Fibroblast of lung (primary cell): ENCODE measurements at places on chromosomes 4 and X. TPM values are rescaled to one million over a fixed set of nuclear protein-coding genes. Genes with fewer than 3 reads are reported as not detected.
A peak's percentile ranks its signal among the peaks of the same experiment; 100 is the strongest.

DNA sequence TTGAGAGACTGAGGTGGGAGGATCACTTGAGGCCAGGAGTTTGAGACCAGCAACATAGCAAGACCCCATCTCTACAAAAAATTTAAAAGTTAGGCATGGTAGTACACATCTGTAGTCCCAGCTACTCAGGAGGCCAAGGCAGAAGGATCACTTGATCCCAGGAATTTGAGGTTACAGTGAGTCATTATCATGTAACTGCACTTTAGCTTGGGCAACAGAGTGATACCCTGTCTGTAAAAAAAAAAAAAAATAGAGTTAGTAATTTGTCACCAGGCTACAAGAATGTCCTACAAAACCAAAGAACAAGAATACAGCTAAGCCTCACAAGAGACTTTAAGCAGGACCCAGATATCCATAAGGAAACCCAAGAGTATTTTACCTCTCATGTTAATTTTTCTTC is 27.0 kb upstream of the RAB28 start:
- DNase-seq, result no peak

DNA sequence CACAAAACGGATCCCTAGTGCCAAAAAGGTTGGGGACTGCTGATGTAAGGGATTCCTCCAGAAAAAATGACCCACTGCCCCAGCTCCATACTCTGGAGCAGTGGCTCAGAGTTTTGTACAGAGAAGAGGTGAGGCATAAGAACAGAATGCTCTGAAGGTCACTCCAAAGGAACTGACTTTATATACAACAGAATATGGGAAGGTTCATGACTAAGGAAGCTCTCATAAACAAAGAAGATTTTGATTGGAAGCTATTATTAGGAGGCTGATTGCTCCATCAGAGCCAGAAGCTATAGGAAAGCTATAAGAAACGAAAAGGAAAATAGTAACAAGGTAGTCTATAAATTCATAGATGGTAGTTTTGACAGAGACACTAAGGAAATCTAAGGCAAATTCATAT is 203.1 kb downstream of the SLC7A11 start:
- DNase-seq, result peak; percentile 45

GRCh38 chr4:55340266-55340665 is 5.8 kb upstream of the SRD5A3 start:
- no peak for DNase-seq

CT45A1 gene
- not detected in 2 replicates for total RNA-seq
